ENCODE measurements at places on chromosomes 3 and 15.

DNA sequence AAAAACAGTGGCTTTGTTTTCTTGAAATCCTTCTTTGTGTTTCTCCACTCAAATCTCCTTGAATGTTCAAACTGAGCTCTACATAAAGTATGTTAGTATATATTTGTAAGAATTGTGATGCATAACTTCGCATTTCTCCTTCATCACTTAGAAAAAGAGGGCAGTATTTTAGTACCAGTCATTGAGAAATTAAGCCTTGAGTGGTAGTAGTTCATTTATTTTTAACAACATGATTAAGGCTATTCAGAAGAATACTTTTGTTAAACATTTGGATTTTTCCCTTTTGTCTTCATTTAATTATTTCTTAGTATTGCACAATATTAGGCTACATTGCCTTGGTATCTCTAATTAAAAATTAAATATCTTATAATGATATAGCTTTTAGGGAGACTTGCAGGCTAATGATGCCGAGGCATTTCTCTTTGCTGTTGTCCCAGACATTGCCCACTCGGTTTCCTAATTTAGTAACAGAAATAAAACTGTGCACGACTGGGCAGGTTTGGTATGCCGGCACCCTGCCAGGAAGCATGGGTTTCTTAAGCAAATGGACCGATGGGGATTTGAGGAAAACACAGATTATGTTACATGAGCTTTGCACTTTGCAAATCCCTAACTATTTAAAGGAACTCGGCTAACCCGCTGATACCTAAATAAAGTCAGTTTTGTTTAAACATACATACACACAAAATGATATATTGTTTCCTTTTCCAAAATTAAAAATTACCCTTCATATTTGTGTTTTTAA, 54.7 kb downstream of the LRRC28 start:
- peak; percentile 32 for DNase-seq

DNA sequence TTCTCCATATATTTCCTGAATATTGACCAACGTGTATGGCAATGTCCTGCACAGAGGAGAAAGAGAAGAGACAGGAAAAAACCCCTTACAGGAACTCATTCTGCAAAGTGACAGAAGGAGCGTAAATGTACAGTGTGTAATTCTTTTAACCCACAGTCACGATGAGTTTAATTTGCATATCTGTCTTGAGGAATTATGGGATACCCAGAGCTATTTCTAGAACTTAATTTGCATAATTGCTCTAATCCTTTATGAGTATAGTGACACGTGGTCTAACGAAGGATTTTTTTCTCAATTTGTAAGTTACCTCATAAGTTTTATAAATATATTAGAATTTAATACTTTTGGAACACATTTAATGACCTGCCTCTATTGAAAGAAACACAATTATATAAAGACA, 9.8 kb downstream of the GPR27 start:
- no peak for DNase-seq

- no peak for DNase-seq
Observed at GRCh38 chr3:13403847-13404246, 16.3 kb downstream of the NUP210 start.

- no peak for DNase-seq
Observed at GRCh38 chr3:50239649-50240048, 3.6 kb downstream of the GNAI2 start.

GRCh38 chr15:60989696-60990095, 239.4 kb downstream of the RORA start:
- DNase-seq, result no peak

DNA sequence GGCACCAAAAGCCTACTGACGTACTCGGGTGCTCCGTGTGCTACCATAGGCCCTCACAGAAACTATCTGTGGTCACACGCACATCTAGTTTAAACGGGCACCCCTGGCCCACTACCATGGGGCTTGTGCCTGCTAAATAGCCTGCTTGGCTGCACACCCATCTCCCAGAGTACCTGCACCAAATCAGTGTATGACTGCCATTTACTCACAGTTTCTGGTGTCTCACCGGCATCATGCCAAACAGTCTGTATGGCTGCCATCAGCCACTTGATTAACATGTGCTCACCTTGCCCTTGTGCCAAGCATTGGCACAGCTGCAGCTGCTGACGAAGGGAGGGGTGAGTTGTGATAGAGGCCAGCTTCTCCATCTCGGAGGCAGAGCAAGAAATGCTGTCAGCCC, 232.7 kb downstream of the IGSF11 start:
- DNase-seq, result peak; percentile 94

DNA sequence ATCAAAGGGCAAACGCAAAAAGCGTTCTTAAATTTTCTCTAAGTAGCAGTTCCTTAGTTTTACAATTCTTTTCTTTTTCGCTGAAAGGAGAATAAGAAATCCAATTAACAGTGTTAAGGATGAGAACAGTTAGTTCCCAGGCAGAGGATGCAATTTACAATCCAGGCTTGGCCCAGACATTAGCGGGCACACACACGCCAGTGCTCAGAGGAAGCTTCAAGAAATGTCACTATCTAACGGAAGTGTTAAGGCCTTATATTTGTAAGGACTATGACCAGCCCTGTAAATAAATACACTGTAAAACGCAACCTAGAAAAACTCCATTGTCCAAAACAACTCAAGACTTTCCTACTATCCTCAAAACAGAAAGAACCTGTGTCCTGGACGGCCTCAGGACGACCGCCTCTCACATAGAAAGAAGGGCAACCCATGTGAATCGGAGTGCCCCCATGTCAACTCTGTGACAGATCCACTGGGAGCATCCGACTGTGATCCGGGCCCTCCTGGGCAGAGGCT, 1.3 kb downstream of the ACAP2 start:
- DNase-seq, result no peak

DNA sequence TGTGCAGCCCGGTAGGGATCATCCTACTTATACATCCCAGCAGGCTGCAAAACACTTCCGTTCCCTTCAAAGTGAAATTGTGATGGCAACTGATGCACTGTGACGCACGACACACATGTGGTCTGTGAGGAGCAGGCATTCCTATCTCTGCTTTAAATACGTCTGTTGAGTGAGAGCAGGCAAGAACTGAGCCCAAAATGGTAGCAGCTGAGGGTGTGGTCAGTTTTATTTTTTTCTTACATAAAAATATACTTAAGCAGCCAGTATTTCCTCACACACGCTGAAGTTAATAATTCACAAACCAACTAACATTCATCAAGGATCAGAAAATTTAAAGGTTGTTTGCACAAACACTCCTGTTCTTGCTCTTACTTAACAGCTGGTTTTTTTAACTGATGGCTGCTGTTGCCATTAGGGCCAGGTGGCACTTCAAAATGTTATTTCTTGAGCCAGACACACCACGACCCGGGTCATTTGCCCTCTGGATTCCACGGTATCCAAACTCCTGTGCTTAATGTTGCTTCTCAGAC, 23.9 kb downstream of the LRIG1 start:
- no peak for DNase-seq

GRCh38 chr3:64523324-64523723, 164.5 kb downstream of the ADAMTS9 start:
- no peak for DNase-seq

GRCh38 chr15:38042707-38043445, 108.4 kb downstream of the TMCO5A start:
- DNase-seq, result no peak

GRCh38 chr15:39919748-39920509, at the start of gene GPR176:
Gene GPR176, minus strand, starts transcription at chr15:39920266. Its CDS starts 240 bp downstream, at chr15:39920026.
- no peak for DNase-seq

DNA sequence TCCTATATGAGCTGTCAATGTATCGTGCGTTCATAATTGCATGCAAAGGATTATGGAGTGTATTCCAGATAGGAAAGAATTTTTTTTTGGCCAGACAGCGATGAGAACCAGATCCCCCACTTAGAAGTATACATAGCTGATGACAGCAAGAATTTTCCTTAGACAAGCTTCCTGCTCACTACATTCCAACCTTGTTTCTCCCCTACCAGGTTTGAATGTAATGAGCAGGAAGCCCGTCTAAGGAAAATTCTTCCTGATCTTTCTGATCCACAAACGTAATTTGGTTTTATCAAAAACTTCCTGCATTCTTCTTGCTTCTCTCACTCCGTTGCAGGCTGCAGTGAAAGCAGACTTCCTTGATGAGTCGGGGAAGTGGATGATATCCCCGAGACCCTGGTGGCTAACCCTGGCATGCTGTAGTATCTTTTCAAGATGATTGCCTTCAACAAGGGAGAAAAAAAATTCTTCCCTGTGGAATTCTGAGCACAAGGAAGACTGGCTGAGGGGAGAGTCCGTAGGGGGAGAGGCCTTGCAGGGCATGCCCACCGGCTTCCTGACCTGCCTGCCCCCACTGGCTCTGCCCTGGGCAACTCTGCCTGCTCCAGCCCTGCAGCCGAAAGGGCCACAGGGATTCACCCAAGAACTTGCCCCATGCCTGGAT, 243.1 kb downstream of the TLE3 start:
- no peak for DNase-seq

DNA sequence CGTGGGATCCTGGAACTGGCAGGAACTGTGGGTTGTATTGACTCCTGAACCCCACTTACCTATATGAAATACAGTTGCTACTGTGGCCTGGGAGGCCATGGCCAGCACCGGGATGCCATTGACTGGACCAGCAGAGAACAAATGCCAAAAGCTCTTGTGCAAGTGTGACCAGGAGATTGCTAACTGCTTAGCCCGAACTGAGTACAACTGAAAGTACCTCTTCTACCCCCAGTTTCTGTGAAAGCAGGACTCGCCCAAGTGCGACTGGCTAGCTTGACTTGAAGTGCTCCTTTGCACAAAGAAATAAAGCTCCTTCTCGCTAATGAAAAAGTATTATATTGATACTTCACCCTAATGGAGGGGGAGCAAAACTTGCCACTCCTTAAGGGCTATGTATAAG, 101.3 kb upstream of the ATP11B start:
- no peak for DNase-seq

- DNase-seq, result no peak
Observed at GRCh38 chr3:25508901-25509300, 80.8 kb downstream of the RARB start.

GRCh38 chr3:160435747-160436146, 13.8 kb downstream of the TRIM59 start:
- no peak for DNase-seq

- DNase-seq, result peak; percentile 78
Observed at GRCh38 chr3:137970914-137971831, 38.8 kb upstream of the CLDN18 start.

Data from NCI-H2029 (cell line).